ENCODE measurements at places on chromosomes 3 and 15.

GRCh38 chr3:32791833-32792232, 26.0 kb upstream of the TRIM71 start:
- no peak for DNase-seq

DNA sequence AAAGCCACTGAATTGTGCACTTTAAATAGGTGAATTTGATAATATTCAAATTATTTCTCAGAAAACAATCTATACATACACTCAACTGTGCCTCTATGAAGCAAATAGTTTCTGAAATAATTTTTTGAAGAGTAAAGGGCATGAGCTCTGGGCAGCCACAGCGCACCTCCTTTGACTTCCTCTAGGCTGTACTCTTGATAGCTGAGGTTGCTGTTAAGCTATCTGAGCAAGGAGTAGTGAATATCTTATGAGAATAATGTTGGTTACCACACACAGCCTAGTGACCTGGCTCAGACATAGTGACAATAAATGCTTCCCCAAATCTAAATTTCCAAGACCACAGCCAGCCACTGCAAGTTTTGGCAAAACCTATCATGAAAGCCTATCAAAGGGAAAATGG, 11.6 kb upstream of the SEC61A1 start:
- DNase-seq = no peak

GRCh38 chr15:48425051-48425450, 93.8 kb downstream of the DUT start:
- no peak for DNase-seq

DNA sequence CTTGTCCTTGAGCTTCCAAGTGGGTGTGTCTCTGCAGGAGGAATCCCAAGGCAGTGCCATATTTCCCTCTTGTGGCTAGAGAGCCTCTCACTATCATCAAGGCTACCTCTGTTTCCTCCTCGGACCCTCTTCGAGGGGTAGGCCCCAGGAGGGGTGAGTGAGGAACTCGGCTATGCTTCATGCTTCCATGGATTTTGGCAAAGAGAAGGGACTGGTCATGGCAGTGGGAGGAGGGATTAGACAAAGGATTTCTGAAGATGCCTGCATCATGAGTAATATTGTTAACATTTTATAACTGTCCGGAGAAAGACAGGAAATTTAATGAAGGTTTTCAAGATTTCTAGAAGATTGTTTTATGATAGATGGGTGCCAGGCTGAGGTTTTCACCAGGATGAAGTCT, 241.5 kb downstream of the CLSTN2 start:
- DNase-seq = no peak

DNA sequence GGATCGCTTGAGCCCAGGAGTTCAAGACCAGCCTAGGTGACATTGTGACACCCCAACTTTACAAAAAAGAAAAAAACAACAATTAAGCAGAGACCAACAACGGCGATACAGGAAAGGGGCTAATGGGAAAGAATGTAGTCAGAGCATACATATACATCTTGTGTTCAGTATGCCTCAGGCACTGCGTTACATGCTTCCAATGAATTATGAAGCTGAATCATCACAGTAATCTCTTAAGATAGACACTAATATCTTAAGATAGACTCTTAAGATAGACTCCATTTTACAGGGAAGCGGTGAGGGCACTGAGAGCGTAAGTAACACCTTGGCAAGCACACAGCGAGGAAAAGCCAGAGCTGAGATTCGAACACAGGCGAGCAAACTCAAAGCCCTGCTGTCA, 6.1 kb upstream of the LDHAL6B start:
- DNase-seq = no peak

DNA sequence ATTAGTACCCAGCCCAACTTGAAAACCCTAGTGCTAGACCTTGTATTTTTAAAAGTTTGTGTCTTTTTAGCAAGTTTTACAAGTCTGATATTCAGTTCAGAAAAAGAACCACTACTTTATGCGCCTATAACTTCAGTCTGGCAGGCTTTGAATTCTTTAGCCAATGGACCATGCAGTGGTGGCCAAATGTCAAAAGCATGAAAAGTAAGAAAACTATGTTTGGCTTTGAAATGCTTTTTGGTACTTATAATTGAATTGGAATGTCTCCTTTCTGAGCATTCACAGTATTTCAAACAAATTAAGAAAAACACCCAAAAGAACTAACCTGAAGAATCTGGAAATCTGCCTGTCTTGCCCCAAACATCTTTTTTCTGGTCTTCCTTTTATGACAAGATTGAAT, 12.8 kb downstream of the WDR48 start:
- no peak for DNase-seq

DNA sequence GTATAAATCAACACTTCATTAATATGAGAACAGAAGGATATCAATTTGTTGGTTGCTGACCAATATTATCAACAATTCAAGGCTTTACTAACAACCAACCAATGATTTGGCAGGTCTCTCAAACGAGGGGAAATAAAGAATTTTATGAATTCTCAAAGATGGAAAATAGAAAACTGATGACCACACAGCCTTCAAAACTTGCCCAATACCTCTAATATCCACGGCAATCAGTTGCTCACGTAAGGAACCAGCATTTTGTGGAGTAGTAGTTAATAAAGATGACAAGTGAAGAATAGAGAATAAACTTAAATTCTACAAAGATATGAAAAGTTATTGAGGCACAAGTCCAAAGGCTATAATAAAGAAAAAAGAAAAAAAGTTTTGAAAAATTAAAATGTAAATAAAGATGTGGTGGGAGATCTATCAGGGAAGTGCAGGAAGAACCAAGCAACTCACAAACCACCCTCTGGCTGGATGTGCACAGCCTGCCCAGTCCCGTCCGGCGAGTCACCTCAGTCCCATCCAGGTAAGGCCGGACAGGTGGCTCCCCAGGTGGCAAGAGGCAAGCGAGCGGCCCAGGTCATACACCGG, 808 bp downstream of the GK5 start:
- no peak for DNase-seq

DNA sequence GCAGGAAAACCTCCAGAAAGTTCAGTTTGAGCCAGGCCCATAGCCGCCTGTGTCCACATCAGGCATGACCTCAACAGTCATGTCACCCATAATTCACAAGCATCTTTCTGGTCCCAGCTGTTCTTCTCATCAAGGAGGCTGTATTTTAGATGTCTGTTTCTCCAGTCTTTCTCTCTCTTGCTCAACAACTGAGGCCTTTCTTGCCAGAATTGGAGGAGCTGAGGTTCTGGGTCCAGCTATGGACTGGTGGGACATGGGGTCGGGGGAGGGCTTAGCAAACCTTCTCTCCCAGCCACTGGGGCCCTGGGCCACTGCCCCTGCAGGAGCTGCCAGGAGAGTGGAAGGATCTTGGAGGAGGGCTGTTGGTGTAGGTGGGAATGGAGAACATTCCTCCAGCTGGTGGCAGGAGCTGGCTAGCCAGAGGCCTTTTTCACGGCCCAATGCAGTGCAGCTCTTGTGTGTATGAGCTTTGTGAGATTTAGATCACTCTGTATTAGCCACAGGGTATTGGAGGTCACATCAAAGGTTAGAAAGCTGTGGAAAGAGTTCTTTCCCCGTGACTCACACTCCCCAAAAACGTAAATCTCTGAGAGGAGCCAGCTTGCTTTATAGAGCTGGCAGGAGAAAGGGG, 23.5 kb downstream of the MAGEF1 start:
- peak; percentile 38 for DNase-seq

DNA sequence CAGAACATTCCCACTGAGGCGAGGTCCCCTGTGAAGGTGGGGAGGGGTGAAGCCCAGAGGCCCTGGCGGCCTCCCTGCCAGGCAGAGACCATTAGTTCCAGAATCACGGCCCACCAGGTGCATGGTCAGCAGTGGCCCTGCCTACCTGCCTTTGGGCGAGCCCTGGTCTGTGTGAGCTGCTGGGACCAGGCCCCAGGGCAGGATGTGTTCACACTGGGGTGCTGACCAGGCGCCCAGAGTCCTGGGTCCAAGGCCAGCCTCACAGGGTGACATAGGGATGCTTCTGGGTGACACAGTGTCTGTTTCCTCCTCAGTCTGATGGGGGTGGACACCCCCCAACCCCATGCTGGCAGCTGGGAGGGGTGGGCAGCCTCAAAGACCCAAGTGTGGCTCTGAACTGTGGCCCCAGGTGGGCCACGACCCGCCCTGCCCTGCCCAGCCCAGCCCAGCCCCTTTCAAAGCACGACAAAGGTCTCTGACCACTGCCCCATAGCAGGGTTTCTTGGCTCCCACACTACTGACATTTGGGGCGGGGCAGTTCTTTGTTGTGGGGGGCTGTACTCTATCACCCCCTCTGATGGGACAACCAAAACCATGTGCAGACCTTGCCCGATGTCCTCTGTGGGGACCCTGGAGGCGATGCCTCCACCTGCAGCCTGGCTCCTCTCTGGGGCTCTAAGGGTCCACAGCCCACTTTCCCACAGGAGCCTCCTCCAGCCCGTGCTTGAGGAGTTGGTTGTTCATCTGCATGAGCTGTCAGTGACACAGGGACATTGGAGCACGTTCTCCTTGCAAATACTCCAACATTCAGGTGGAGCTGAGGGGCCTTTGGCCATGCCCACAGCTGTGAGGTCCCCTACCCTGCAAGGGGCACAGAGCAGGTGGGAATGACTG, 44.8 kb upstream of the SLC41A3 start:
- DNase-seq = no peak

- no peak for DNase-seq
Observed at GRCh38 chr3:12239301-12239700, 49.6 kb upstream of the PPARG start.

- DNase-seq = no peak
Observed at GRCh38 chr3:106765342-106765741, 611.9 kb upstream of the CCDC54 start.

- no peak for DNase-seq
Observed at GRCh38 chr3:141489203-141489602, 2.4 kb downstream of the RASA2 start.

DNA sequence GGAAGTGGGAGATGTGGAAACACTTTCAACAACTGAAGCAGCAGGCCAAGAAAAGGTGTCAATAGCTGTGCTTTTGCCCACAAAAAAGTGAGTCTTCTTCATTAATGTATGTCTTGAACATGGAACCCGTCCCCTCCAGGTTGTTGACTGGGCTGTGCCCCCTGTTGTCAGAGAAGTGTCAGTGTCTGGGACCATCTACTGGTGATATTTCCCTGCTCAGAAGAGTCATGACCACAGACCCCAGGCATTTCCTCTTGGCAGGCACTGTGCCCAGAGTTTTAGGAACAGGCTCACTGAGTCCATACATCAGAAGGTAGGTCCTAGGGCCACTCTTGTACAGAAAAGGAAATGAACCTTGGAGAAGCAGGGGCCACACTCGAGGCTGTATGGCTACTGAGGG, 54.8 kb upstream of the LARS2 start:
- DNase-seq = no peak

Data from HFF-Myc (cell line).